CD4-positive, alpha-beta T cell treated with Interleukin-10 for 1 hour (primary cell): ENCODE measurements at places on chromosomes 11 and 22.

- no peak for DNase-seq
Observed at GRCh38 chr11:109300211-109300610, 121.8 kb upstream of the C11orf87 start.

DNA sequence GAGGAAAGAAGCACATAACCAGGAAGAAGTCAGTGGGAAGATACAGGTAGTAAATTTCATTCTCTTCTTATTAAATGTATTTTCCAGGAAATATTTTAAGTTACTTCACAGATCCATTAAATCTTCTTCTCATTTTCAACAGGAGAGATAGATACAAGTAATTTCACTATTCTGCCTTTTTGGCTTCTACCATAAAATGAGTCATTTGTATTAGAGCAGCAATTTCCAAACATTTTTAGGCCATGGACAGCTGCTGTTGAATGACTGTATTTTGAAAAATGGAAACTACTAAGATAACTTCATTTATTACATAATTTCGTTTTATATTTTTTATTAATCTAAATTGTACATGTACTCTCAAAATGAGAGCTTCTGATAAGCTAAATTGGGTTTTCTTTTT lies 809.6 kb upstream of the API5 start:
- no peak for DNase-seq

- no peak for DNase-seq
Observed at GRCh38 chr22:26357813-26358212, 71.2 kb upstream of the ASPHD2 start.

GRCh38 chr11:16987205-16987568 lies 27.0 kb downstream of the PLEKHA7 start:
- no peak for DNase-seq

GRCh38 chr22:34036931-34037330 lies 116.7 kb upstream of the LARGE1 start:
- DNase-seq, result no peak

DNA sequence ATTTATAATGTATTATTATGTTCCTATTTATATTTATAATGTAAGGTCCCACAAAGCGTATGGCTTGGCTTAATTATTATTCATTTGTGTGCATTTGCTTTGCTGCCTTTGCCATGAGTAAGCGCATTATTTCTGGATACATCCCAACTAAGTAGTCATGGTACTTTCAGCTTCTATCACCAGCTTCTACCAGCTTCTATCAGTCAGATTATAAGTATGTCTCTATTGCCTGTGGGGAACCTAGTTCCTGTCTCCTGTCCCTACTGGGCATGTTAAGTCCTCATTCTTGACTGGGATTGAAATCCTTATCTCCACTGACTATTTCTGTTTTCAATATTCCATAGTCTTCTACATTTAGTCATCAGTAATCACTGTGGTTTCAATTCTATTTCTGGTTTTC lies 33.5 kb upstream of the OR10W1 start:
- no peak for DNase-seq

GRCh38 chr11:76801225-76801624 lies 18.1 kb downstream of the TSKU start:
- DNase-seq, result no peak

DNA sequence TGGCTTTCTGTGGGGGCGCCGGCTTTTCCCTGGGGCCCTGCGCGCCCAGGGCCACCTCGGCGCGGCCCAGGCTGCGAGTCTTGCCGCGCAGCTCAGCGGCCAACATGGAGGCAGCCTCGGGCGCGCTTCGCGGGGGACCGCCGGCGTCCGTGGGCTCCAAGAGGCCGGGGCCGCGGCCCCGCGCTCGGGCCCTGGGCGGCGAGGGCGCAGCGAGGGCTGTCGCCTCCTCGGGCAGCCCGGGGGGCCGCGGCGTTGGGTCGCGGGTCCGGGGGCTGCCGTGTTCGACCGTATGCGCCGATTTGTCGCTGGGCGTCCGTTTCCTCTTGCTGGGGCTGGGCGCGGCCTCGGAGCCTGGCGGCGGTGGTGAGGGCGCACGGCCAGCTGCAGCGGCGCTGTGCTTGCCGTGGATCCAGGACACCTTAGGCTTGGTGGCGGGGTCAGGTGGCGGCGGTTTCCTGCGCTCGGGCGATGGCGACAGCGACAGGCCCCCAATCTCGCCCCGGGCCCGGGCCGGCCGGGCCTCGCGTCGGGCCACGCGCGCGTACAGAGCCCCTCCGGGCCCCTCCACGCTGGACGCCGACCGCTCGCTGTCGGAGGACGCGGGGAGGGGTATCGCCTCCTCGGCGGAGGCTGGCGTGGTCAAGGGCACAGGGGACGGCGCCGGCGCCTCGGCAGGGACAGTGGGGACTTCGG lies 11.9 kb downstream of the SCARF2 start:
- no peak for DNase-seq

GRCh38 chr11:1121813-1122663 lies 35.7 kb upstream of the MUC5AC start:
- no peak for DNase-seq

GRCh38 chr11:101509922-101510321 lies 73.9 kb downstream of the TRPC6 start:
- no peak for DNase-seq

GRCh38 chr22:26461188-26461810 lies 22.3 kb downstream of the HPS4 start:
- peak; percentile 42 for DNase-seq

DNA sequence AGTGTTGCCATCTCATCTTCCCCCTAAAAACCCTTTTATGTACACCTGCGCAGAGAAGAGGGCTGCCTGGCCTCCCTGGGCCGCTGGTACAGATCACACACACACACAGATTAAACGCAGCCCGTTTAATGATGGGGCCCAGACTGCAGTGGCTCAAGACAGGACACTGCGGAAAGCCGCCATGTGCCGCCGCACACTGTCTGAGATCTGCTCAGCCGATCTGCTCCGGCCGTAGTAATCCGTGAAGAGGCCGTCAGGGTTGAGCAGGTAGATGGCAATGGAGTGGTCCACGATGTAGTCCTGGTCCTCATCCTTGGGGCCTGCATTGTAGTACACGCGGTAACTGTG lies 2.0 kb downstream of the SCO2 start:
- no peak for DNase-seq

GRCh38 chr22:17984114-17984513 lies 40.2 kb downstream of the MICAL3 start:
- no peak for DNase-seq

GRCh38 chr11:114284021-114284420 lies 12.2 kb upstream of the NNMT start:
- DNase-seq, result no peak

GRCh38 chr11:15113381-15113780 lies 1.3 kb upstream of the INSC start:
- DNase-seq, result peak; percentile 5

- DNase-seq, result peak; percentile 75
Observed at GRCh38 chr11:35012467-35013191, 96.2 kb downstream of the PDHX start.

- DNase-seq, result no peak
Observed at GRCh38 chr11:843818-844692, 1.4 kb downstream of the TSPAN4 start.

GRCh38 chr11:63837027-63837688 lies 1.8 kb upstream of the MARK2 start:
- DNase-seq, result peak; percentile 84

DNA sequence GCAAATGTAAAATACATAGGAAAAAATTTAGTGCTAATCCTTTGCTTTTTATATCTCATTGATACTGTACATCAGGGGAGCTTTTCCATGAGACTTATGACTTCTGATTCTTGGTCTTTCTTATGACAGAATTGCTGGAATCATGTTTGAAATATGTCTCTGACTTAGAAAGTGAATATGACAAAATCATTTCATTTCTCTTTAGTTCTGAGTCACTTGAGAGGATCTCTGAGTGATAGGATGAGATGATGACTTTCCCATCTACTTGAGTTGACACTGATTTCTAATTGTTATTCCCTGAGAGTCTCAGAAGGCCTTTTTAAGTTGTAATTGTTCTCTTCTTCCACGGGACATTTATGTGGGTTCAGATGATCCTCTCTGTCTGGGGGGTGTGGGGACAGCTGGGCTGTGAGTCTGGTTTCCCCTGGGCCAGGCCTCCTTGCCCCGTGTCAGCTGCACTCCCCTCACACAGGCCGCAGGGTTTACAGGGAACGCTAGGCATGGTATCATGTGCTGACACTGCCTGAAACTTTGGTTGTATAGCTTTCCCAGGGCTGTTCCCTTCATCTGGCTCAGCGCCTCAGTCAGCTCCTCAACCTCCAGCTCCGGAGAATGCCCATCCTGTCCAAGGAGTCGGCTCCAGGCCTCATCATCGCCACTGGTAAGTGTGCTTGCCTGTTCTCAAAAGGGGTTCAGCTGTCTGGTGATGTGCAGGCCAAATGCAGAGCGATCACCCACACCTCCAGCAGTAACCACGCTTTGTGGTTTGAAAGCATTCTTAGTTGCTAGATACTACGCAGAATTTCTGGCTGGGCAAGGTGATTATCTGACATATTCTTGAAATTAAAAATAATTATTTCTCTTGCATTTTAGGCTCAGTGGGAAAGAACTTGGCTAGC lies 69.5 kb upstream of the SORL1-AS1 start:
- DNase-seq, result no peak

DNA sequence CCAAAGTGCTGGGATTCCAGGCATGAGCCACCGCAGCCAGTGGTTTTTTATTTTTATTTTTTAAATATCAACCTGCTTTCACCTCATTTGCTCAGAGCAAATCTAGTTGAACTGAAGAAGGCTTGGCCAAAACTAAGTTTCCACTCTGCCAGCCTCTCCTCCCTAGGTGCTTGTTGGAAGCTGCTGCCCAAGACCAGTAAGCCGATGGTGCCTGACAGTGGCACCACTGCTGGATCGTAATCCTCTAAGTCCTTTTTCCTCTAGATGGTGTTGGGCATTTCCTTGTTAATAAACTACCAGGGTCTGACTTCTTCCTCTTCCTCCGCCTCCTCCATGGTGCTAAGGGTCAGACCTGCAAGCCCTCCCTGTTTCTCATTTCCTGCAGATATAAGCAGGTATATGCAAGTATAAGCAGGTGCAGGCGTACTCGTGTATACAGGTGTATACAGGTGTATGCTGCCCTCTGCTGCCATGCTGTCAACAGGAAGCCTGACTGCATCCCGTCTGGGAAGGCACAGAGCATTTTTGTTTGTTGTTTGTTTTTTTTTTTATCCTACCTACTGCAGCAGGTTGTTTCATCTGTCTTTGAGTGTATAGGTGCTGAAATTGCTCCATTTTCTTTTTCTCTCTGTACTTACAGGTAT lies 1.6 kb downstream of the NADSYN1 start:
- peak; percentile 58 for DNase-seq

- DNase-seq, result no peak
Observed at GRCh38 chr11:113779496-113779895, at the start of gene CLDN25. Gene CLDN25, plus strand, starts transcription at chr11:113779796. Its CDS starts 0 bp downstream, at chr11:113779796.

DNA sequence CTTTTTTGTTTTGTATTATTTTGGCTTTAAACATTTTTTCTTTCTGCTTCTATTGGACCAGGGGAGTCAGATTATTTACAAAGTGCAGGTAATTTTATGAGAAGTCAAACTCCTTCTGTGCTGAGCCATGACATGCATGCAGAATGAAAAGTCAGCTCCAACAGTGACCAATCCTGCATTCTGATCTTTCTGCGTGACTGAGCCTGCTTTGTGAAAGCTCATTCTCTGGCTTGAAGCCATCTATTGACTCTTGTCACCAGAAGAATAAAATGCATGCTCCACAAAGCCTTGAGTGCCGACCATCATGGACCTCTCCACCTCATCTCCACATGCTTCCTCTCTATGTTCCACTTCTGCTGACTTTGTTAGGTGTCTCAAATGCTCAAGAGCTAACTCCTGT lies 50.2 kb downstream of the MIAT start:
- no peak for DNase-seq

DNA sequence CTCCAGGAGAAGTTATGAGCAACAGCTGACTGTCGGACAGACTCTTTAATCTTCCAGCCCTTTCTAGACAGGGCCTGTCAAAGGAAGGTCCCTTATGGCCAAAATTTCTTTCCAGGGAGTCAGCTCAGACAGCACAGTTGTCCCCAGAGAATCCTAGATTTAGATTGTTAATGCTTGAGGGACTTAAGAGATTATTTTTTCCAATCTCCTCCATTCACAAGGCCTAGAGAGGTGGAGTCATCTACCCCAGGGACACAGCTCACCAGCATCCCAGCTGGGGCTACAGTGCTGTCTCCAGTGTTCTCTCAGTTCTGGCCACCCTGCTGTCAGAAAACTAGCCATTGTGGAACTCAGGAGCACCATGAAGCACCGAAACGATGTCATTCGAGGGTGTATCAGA lies 7.8 kb downstream of the DSCAML1 start:
- no peak for DNase-seq

DNA sequence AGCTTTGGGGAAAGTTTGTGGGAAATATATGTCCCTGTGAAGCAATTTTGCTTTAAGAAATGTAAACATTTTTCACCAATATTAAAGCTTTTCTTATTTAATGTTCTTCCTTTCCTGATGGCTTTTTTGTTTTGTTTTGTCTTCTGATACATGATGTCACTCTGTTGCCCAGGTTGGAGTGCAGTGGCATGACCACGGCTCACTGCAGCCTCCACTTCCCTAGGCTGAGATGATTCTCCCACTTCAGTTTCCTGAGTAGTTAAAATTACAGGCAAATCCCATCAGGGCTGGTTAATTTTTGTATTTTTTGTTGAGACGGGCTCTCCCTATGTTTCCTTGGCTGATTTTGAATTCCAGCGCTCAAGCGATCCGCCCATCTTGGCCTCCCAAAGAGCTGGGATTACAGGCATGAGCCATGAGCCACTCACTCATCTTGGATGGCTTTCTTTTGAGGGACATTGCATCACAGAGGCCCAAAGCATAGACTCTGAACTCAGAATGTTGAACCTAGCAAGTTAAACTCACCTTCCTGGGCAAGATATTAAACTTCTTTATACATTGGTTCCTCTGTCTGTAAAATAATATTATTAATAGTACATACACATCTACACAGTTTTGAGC lies 651 bp upstream of the CARD16 start:
- no peak for DNase-seq

- DNase-seq, result no peak
Observed at GRCh38 chr11:88114486-88115045, 60.7 kb downstream of the RAB38 start.

DNA sequence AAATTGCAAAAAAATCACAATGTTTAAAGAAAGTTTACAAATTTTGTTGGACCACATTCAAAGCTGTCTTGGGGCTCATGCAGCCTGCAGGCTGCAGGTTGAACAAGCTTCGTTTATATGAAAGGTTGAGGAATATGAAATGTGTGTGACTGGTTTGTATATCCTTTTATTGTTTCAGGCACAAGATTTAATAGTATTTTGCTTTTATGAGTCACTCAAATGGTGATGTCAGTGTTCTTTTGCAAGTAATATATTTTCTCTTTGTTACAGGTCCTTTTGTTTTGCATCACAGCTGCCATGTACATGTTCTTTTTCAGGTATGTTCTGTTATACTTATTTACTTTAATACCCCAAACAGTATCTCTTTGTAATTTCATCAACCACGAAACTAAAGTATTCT lies 198.6 kb downstream of the TMEM135 start:
- DNase-seq, result no peak

- DNase-seq, result no peak
Observed at GRCh38 chr11:2140411-2141400, 1.5 kb upstream of the IGF2 start.
